ENCODE measurements at places on chromosomes 11 and 22. TPM values are rescaled to one million over a fixed set of nuclear protein-coding genes. Genes with fewer than 3 reads are reported as not detected.

DNA sequence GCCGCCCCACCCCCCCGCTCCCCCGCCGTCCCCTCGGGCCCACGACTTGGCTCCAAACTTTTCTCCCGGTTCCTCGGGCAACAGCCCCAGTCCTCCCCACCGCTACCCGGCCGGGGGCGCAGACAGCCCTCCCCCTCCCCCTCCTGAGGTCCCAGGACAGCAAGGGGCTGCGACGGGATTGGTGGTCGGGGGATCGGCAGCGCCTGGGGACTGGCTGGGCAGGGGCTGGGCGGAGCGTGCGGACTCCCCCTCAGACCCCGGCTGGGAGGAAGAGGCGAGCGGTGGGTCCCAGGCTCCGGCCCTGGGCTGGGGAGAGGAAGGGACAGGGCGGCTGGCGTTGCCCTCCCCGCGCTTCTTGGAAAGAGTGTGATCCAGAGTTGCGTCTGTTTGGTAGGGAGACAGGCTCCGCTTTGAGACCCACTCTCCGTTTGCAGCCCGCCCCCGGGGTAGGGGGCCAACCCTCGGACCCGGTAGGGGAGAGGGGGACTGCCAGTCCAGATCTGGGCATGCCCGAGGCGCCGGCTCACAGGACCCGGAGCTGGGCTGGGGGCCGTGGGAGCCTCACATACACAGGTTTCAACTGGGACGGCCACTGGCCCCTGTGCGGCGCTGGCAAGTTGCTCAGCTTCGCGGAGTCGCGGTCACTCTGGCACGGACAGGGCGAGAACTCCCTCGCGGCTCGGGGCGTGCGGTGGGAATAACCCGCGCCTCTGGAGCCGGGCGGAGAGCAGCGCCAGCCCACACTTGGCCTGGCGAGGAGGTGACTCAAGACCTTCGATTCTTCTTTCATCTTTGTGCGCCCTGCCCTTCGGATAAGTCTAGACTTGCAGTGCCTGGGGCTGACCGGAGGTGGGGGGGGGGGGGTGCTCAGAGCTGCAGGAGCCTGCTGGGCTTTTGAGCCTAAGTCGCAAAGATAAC lies 999 bp downstream of the TSKU start:
- no peaks in the 10 kb centered on the region for H3K36me3 ChIP-seq
- no peak for DNase-seq
- peak overlapping the region; percentile 98 for H3K27ac ChIP-seq

GRCh38 chr11:17923217-17923616 lies 89.6 kb downstream of the SERGEF start:
- no peaks in the 10 kb centered on the region for H3K27me3 ChIP-seq
- no peaks in the 10 kb centered on the region for H3K36me3 ChIP-seq
- H3K4me1 ChIP-seq: no peaks in the 10 kb centered on the region
- H3K4me3 ChIP-seq: no peak overlapping the region

DNA sequence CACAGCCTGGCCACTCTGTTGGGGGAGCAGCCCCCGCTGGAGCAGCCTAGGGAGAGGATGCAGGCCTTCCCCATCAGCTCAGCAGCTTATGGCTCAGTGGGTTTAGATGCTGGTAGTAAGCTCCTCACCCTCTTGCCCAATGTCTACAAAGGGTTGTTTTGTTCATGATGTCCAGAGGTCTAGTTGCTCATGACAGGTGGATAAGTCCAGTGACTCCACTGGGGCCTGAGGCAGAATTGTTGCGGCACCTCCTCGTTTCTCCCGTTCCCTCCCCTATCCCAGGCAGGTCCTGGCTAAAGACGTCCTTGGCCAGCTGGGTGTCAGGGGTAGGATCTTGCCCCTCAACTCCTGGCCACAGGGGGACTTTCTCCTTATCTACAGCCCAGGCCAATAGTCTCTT lies 233.5 kb upstream of the B3GAT1 start:
- H3K4me3 ChIP-seq: no peak overlapping the region
- H3K27ac ChIP-seq: no peak overlapping the region
- no peaks in the 10 kb centered on the region for H3K36me3 ChIP-seq
- DNase-seq: no peak
- no peaks in the 10 kb centered on the region for H3K27me3 ChIP-seq

The KCNJ1 gene
- total RNA-seq: not detected

The PRAME gene
- total RNA-seq: not detected

The FGF3 gene
- total RNA-seq: not detected
